ENCODE measurements at places on chromosomes 2 and 18.

DNA sequence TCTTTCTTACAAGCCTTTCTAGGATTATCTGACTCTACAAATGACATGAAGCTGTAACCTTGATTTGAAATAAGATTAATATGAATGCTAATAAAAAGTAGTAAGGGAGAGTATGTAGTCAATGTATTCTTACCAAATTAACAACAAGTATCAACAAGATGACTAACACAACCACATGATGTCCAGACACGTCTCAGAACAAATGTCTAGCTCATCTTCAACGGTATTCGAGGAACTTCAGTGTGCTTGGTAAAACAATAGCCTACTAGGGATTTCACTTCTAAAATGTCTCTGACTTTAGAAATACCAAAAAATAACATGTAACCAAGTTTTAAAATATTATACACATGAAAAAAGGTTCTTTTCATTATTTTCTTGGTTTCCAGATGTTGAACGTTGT is 3.4 kb downstream of the HDLBP start:
- no peak for DNase-seq

DNA sequence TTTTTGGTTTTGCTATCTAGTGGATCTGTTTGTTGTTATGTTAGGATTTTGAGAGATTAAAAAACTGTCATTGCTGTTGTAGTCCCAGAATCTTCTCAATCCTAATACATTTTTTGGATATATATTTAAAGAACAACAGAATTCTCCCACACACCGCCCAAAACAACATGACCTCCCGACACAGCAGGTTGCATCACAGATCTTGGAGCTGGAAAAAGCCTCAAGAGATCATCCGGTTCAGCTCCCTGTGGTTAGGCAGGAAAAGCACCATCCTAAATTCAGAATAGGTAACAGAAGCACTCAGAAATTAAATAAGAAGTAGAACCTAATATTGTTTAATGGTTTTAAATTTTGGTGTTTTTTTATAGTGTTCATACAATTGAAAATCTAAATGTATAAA is 251.4 kb upstream of the STON1 start:
- DNase-seq: no peak

DNA sequence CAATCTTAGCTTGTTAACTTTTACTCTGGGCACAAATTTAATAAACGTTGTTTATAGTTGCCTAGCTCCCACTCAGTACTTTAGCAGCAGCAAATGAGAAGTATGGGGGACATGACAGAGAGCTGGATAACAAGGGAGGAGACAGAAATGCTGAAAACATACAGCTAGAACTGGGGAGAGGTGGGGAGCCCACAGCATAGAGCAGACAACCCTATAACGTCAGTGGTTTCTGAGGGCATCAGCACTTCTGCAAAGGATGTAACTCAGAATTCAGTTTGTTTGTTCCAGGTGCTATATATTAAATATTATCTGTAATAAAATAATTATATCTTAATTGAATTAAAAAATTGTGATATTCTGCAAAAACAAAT is 1098.7 kb upstream of the FANCL start:
- DNase-seq: no peak

DNA sequence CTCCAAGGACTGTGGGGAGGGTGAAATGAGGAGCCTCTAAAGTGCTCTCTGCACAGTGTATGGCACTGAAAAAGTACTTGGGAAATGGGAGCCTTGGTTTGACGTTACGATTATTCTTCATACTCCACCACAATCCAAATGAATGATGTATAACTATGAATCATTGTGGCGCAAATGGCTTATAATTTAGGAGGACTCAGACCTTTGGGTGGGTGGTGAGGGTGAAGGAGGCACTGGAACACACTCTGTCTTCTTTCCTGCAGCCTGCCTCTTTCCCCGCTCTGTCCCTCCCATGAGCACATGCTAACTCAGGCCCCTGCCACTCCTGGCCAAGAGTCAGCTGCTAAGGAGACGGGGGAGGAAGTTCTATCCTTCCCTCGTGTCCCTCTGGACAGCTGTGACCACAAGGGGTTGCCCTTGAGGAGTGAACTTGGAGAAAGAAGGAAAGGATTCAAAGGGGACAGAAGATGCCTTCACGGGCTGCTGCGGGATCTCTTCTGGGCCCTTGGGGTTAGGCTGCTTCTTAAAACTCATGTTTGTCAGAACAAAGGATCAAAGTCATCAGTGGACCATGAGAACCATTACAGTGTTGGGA is 36.5 kb downstream of the POLR1A start:
- DNase-seq: no peak

DNA sequence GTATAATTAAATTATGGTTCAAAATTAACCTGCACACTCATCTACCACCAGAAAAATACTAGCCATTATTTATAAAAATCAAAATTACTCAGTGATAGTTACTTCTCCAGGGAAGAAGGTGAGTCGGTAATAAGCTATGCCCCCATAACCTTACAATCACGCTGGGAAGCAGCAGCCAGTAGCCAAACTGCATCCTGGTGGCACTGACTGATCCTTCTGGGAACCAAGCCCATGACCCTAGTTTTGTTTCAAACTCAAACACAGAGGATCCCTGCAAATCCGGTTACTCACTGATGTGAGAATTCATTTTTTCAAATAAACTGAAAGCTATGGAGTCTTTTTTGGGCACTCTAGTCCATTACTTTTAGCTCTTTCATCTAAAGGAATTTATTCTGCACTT is 88.2 kb upstream of the VWC2L start:
- DNase-seq: no peak

GRCh38 chr2:86037141-86037794 is 68.4 kb downstream of the POLR1A start:
- DNase-seq: no peak

DNA sequence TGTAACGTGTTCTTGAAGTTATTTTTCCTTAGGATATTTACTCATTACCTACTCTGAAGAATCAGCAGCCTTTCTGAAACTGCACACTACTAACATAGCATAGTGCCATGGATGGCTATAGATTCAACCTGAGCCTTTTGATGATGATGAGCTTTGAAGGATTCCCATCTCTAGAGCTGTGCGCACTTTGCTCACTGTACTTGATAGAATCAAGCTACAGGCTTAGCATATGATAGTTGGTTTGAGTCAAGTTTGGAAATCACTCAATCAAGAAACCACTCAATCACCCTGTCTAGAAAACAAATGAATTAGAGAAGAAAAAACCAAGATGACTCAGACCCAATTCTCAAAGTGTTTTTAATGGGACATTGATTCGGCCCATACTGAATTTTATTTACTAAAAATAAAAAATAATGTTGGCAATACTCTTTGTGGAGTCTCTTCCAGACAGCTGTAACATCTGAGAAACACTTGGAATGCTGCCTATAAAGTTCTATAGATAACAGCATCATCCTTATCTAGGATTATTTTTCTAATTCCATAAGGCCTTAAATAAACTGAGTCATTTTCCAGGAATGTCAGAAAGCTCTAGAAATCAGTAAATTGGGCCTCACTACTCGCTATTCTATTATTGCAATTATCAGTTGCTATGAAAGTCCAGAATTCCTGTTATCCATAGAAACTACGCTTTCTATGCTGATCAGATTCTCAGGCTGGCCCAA is 259.0 kb upstream of the ERBB4 start:
- DNase-seq: no peak

Data from activated naive CD4-positive, alpha-beta T cell (primary cell).